ENCODE measurements at places on chromosomes 12 and 14.
A peak's percentile ranks its signal among the peaks of the same experiment; 100 is the strongest.

GRCh38 chr14:89246290-89246689, 170.7 kb downstream of the FOXN3 start:
- DNase-seq = no peak

DNA sequence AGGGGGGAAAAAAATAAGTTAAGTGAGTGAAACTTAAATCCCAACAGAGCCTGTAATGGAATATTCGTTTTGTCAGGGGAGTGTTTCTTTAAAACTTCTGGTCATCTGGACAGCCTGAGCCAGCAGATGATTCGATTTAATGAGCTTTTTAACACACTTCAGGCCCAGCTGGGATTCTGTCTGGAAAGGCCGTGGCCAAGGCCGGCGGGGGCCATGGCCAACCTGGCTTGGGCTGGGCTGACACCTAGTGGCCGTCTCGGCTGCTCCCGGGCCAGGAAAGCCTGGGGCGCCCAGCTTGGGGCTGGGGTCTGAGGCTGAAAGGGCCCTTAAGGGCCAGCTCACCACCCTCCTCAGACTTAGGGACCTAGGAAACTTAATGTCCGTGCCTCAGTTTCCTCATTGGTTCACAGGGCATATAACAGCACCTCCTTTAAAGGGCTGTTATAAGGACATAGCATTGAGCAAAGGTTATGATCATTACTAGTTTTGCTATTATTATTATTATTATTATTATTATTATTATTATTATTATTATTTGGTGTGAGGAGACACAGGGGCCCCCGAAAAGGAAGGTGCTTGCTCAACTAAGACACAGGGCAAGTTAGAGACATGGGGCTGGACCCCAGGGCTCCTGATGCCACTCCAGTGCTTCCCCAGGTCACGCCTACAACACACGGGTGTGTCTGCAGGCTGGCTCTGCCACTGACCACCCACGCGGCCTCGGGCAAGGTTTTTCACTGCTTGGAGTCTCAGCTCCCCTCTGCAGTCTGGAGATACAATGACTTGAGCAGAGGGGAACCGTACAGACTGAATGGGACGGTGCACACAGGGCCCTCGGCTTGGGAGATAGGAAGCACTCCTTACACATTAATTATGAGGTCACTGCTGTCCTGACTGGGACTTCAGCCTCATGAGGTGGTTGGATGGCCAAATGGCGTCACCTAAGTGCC, 84.0 kb downstream of the SYNE3 start:
- no peak for DNase-seq

GRCh38 chr12:14892726-14893505, 7.3 kb upstream of the MGP start:
- no peak for DNase-seq

GRCh38 chr12:49811961-49812401, 16.2 kb downstream of the NCKAP5L start:
- DNase-seq = no peak

DNA sequence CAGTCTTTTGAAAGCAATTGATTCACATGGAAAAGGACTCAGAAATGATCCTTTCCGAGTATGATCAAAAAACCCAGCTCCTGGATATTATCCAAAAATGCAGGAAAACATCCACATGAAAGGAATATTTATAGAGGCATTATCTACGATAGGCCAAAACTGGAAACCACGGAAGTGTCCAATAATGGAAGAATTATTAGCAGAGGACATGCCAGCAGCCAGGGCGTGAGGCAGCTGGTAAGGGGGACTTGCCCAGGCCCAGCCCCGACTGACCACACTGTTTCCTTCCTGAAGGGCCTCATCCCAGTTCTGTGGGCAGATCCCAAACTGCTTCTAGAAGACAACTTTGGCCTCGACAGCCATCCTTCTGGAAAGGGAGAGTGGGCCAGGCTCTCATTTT, 20.5 kb downstream of the ACTN1 start:
- DNase-seq = no peak

DNA sequence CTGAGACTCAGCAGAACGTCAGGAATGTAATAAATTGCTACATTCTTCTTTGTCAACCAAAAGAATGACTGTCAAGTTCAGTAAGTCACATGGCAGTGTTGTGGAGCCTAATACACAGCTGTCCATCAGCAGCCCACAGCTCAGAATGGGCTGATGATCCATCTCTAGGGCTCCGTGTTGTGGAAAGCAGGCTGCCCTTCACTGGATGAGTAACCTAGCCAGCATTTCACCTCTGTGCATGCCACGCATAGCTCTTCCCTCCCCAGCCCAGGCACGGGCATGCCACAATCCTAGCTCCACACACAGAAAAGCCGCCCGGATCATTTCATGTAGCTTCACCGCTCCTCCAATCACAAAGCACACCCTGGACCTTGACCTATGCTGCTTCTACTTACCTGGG, 878.0 kb upstream of the TMEM132C start:
- DNase-seq = no peak

- peak; percentile 26 for DNase-seq
Observed at GRCh38 chr12:67647799-67648520, 585 bp upstream of the DYRK2 start.

DNA sequence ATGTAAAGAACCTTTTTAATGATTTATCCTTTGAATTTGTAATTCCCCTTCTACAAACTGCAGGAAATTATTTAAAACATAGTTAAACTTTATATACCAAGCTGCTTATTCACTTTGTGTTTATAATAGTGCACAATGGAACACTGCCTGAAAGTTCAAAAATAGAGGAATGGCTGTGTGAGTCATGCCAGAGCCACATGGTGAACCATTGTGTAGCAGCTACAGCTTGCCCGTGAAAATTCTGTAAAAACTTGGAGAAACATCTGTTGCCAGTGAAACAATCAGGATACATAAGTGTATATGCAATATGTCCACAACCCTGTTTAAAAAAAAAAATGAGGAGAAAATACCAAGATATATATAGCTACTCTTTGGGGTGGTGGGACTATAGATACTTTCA, 59.5 kb downstream of the VEZT start:
- DNase-seq = no peak

- DNase-seq = no peak
Observed at GRCh38 chr12:26153421-26154154, 28.8 kb upstream of the BHLHE41 start.

DNA sequence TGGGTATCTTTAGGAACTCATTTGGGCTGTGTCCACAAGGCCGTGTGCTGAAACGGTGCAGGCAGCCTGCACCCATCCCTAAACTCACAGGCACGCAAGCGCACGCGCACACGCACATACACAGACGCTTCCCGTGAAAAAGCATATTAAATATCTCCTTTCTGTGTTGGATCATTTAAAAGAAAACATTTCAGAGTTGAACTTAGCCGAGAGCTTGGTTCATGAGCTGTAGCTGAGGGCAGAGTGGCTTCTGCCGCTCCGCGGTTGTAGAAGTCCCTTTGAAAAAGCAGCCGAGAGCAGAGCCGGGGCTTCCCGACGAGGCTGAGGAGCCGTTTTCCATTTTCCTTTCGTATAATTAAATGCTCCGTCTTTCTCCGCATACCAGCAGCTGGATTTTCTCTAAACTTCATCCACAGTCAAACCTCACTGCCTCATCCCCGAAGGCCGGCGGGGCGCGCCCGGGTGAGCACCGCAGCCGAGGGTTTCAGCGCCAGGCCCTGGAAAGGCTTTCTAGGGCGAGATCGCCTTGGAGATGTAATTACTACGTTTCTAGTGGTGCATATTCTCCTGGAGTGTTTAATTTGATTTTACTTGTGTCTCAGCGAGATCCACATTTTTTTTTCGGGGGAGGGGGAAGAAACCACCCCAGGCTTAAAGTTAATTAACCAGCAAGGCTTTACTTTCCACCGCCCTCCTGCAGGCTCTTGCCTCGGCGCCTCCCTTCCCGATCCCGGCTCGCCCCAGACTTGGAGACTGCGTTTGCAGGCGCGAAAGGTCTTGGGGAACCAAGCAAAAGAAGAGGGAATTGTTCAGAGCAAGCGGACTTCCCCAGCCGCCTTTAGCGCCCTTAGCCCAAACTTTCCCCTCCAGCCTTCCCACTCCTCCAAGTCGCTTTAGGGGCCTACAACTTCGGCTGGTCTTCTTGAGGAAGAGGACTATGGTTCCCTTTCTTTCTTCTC, 3.0 kb upstream of the HOXC13 start:
- no peak for DNase-seq

DNA sequence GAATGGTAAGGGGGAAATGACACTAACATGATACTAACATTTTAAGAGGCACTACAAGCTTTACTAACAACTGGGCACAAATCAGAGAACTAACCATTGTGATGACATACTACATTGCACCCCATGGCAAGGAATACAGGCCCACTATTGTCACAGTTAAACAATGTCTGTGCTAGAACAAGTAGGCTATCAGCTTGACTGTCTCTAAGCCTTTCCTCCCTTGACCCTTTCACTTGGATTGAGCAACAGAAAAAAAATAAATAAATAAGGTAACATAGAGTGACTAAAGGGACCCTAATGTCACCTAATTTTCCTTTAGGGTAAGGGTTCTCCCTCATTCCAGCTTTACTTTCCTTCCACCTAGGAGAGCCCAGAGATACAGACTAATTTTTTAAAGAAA, 4.4 kb downstream of the SLC38A2 start:
- DNase-seq = no peak

- no peak for DNase-seq
Observed at GRCh38 chr12:28882444-28882843, 266.6 kb upstream of the FAR2 start.

All from T-helper 2 cell (primary cell).